Memory B cell (primary cell): ENCODE measurements at places on chromosomes 1 and 21.
A peak's percentile ranks its signal among the peaks of the same experiment; 100 is the strongest.

DNA sequence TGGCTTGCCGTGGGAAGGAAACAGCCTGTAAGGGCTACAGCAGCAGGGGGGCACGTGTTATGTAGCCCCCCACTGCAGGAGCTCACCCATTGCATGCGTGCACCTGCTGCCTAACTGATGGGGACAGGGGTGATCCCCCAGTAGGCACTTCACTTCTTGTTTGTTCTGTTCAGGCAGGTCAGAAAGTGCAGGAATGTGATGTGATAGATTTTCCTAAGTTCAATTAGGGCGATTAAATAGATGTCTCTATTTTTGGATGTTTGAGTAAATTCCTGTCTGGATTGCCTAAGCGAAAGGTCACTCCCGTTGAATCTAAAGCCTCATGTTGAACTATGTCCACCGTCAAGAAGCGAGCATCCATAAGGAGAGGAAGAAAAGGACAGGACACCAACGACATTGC is 78.8 kb upstream of the LPGAT1 start:
- no peak for DNase-seq

GRCh38 chr1:160325252-160325651 is 17.8 kb downstream of the COPA start:
- no peak for DNase-seq

DNA sequence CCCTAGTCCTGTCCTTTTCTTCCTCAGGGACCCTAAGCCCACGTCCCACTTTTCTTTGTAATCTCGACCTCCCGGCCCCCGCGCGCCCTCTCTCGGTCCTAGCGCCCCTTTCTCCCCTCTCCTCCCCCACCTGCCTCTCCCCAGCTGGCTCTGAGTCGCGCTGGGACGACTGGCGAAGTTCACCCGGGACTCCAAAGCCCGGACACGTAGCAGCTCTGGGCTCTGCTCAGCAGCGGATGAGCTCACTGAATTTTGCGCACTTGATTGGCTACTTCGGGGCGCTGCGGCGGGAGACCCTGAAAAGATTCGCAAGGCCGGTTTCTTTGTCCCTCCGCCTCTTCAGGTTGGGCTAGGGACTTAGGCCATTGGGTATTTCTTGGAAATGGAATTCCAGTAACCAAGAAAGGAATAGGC is 16.3 kb upstream of the ACKR1 start:
- peak; percentile 61 for DNase-seq

GRCh38 chr1:227917081-227917950 is 30.4 kb downstream of the WNT9A start:
- DNase-seq = no peak

GRCh38 chr1:36656271-36656670 is 173.6 kb upstream of the CSF3R start:
- DNase-seq = no peak

DNA sequence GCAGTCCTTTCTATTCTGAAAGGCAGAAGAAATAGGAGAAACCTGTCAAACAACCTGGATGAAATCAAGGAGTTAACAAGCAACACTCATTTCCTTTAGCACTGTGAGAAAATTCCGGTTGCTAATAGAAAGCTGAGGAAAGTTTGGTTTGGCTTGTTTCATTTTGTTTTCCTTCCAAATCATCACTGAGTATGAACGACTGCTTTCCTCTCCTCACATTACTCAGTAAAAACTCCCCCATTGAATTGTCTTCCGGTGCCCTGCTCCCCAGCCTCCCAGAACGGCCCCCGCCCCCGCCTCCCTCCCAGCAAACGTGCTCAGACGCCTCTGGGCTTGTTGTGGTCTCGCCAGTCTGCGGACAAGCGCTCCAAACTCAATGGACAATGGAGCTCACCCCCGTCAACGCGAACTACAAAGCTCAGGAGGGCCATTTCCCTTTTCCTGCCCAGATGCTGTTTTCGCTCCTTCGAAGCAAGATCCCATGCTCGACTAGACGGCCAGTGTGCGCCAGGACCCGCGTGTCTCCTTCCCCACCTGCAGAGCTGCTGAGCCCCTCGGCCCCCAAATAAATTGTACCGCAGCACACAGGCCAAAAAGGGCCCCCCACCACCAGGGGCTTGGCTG is 747 bp downstream of the STX6 start:
- DNase-seq = no peak

- no peak for DNase-seq
Measured at GRCh38 chr1:156448134-156448967, 52.2 kb downstream of the MEF2D start.

- DNase-seq = no peak
Measured at GRCh38 chr1:11062965-11063401, 3.2 kb upstream of the SRM start.

DNA sequence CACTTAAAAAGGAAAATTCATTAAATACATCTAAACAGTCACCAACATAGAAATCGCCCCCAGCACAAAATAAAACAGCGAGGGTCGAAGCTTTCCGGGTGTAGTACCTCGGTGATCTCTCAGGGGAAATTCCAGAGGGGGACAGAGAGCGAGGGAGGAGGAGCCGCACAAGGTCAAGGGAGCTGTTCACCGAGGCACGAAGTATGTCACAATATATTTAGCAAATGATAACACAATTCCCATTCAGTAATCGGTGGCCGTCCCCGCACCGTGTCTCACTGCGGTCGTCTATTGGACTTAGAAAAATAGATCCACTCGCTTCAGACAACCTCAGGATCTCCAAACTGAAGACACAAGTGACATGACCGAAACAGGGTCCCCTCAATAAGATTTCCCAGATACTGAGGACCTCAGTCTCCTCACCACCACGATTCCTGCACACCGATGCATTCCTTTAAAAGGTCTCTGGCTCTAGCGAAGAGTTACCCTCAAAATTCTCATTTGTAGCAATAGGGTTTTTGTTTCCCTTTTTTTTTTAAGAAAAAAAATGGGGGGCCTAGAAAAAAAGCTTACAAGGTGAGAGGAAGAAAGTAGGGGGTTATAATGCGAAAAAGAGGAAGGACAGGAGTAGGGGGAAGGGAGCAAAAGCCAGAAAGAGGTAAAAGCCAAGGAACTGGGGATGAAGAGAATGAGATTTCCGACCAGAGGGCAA is 1.1 kb downstream of the LPGAT1 start:
- DNase-seq = no peak

DNA sequence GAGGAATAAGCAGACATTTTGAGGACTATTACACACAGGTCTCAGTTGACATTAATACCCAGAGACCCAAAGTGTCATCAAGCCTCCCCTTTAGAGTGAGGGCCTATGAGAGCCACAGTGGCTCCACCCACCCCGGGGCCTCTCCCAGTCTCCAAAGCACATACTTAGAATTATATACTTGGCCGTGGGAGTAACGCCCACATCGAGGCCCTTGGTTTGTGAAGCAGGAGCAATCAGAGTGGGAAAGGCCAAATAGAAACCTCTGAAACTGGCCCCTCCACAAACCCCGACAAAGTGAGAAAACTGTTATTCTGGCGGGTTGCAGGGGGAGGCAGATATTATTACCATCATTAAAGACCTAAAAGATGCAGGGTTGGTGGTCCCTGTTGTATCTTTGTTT is 7.0 kb upstream of the DESI2 start:
- DNase-seq = no peak

GRCh38 chr1:211579440-211580302 is 710 bp upstream of the SLC30A1 start:
- no peak for DNase-seq

DNA sequence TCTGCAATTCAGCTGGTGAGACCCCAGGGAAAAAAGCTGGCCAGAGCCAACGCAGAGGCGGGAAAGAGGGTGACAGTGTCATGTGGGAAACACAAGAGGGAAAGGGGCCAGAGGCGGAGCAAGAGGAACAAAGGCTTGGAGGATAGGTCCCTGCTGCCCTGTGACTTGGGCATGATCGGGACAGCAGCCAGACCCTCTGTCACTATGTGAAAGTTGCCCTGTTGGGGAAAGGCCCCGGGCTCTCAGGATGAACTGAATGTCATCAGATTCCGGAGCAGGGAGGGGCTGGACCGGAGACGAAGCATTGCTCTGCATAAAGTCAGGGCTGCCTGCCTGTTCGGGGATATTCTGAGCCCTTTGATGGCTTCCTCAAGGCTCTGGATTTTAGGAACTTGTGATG is 5.7 kb upstream of the ELF3 start:
- DNase-seq = no peak

DNA sequence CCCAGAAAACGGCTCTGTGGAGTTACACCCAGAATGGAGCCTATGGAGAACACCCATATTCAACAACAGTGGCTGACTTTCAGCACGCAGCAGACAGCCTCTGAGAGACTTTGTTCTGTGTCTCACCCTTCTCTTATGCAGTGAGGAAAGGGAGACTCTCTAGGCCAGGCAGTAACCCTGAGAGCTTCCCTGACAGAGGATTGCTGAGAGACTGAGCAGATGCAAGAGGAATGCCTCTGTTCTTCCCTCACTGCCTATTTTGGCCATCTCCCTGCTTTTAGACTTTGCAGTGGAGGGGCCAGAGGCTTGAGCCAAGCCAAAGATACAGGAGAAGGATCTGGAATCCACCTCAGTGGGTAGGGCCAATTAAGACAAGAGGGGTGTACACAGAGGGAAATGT is 41.8 kb upstream of the SLC16A1 start:
- no peak for DNase-seq

DNA sequence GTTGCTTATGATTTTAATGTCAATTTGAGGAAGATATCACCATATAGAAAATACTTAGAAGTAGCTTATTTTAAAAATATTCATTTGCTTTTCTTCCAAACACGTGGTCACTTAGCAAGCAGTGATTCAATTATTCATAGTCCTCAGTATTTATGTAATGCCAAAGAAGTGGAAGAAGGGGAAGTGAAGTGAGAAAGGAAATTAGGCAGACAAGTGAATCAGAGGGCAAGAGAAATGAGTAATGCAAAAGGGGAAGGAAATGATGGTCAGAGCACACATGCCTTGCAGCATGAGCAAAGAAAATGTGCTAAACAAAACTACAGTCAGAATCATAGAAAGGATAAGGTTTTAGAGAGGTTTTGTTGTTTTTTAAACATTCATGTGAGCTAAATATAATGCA is 31.8 kb downstream of the SDCCAG8 start:
- DNase-seq = no peak

DNA sequence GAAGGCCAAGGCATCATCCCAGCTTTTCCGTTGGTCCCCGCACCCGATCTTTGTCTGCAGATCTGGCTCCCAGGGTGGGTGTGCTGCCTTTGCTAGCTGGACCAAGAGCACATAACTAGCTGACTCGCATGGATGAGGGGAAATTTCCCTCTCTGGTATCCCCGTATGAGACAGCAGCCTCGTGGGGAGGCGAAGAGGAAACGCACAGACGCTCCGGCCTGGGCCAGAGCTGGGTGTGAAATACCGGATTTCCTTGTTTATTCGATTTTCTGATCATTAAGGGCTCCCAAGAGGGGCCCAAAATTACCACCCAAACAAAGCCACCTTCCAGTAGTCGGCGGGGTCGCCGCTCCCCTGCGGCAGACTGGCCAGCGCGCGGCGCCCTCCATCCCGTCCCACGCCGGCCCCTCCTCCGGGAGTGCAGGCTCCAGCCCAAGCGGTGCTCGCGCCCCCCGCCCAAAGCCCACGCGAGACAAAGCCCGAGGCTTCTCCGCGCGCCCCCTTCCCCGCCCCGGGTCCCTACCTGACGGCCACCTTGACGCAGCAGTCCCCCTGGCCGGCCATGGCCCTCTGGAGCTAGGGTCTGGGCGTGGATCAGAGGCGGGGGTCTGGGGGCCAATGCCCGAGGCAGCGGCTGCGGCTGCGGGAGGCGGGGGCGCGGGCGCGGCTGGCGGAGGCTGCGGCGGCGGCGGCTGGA is 546 bp downstream of the KIF21B start:
- DNase-seq = peak; percentile 28

GRCh38 chr1:20698195-20698910 is 19.5 kb downstream of the KIF17 start:
- DNase-seq = no peak

- no peak for DNase-seq
Measured at GRCh38 chr1:219544163-219544846, 68.6 kb downstream of the ZC3H11B start.

DNA sequence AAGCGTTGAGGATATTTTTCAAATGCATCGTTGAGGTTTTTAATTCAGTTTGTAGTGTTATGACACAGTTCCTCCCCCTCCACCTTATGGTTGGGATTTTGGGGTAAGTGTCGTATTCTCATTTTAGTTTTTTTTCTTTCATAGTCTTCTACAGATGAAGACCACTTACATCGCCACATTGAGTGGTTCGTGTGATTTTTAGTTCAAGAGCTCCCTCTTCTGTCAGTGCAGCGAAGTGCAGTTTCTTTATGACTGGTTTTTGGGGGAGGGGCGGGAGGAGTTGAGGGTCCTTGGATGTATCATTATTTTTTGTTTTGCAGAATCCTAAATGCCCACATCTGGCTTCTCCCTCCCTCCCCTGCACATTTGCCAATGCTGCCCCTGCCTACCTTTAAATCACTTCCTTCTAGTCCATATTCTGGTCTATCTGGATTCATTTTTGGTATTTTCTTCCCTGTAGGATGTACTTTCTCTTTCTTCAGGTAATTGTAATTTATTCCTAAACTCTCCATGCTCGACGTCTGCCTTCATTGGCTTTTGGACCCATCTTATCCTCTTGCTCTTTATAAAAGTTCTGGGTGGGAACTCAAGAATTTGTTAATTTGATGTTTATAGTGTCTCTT is 433.1 kb downstream of the CAMTA1 start:
- no peak for DNase-seq

DNA sequence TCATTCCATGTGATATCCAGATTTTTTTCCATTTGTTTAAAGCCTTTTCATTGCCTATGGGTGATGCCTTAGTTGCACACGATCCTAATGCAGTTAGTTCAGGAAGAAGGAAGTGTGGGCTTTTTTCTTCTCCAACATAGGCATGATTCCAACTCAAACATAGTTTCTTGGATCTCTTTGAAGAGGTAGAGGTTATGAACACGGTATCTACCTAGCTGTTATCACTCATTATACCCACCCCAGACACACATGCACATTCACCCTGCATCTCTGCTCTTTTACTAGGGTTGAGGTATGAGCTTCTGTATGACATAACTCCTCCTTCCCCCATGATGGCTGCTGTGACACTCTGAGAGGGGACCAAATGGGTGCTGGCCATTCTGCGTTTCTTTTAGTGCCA is 122.1 kb upstream of the ZNF648 start:
- no peak for DNase-seq

DNA sequence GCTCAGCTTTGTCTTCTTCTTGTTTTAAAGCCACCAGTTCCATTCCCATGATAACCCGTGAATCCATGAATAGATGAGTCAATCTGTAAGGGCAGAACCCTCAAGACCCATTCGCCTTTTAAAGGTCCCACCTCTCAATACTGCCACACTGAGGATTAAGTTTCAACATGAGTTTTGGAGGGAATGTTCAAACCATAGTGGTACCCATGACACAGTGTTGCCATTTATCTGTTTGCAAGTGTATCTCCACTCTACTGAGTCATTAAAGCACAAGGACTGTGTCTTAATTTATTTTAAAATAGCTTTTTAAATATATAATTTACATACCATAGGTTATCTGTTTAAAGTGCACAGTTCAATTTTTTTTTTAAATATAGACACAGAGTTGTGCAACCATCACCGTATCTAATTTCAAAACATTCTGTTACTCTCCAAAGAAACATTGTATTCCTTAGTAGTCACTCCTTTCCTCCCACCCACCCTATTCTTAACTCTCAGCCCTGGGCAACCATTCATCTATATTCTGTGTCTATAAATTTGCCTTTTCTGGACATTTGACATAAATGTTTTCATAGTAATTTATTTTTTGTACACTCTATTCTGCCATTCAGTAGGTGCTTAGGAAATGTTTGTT is 4.8 kb upstream of the IL24 start:
- no peak for DNase-seq

- peak; percentile 77 for DNase-seq
Measured at GRCh38 chr1:28248273-28249012, 10.9 kb upstream of the SESN2 start.

- DNase-seq = no peak
Measured at GRCh38 chr1:155125946-155126555, 1.6 kb upstream of the EFNA1 start.
